Activated T-helper 2 cell treated with anti-CD3 and anti-CD28 coated beads, Interferon-gamma antibody, Interleukin-2, Interleukin-4, amounts not matched to agents 10 μg/mL and 5 μg/mL and 100 μg/mL, durations not matched to agents 14 hours and 24 hours and 36 hours (primary cell): ENCODE measurements at places on chromosomes 13 and 19. TPM values are rescaled to one million over a fixed set of nuclear protein-coding genes. Genes with fewer than 3 reads are reported as not detected.

SHANK1 gene
- total RNA-seq = not detected in 2 replicates

GZMM gene
- 29.9 and 31.8 TPM in 2 replicates for total RNA-seq

TNFSF9 gene
- total RNA-seq = 6.9 and 7.4 TPM in 2 replicates

TMC4 gene
- 0.16 and 0.37 TPM in 2 replicates for total RNA-seq

CYP4F8 gene
- not detected in 2 replicates for total RNA-seq

ZNF829 gene
- 3.4 and 3.5 TPM in 2 replicates for total RNA-seq

BCL3 gene
- total RNA-seq = 83.5 and 85.2 TPM in 2 replicates
